ENCODE measurements at places on chromosomes 5 and 9. TPM values are rescaled to one million over a fixed set of nuclear protein-coding genes. Genes with fewer than 3 reads are reported as not detected.

SLCO4C1 gene
- total RNA-seq: 0.09 TPM

- peaks cover 10% of the 10 kb centered on the region for H3K4me1 ChIP-seq
- no peak overlapping the region for H3K27ac ChIP-seq
- DNase-seq: no peak
- H3K4me3 ChIP-seq: no peak overlapping the region
- H3K36me3 ChIP-seq: no peaks in the 10 kb centered on the region
Observed at GRCh38 chr5:6652025-6652424, 18.8 kb downstream of the SRD5A1 start.

GRCh38 chr9:120921661-120922181 lies 4.9 kb downstream of the TRAF1 start:
- H3K27ac ChIP-seq: no peak overlapping the region
- no peak for DNase-seq
- H3K4me3 ChIP-seq: no peak overlapping the region
- H3K27me3 ChIP-seq: no peaks in the 10 kb centered on the region
- no peaks in the 10 kb centered on the region for H3K4me1 ChIP-seq

- peaks cover 3% of the 10 kb centered on the region for H3K27me3 ChIP-seq
- no peak for DNase-seq
- H3K36me3 ChIP-seq: no peaks in the 10 kb centered on the region
- no peak overlapping the region for H3K27ac ChIP-seq
- H3K4me1 ChIP-seq: no peaks in the 10 kb centered on the region
Observed at GRCh38 chr5:132483661-132484390, 6.7 kb downstream of the IRF1 start.

GRCh38 chr9:20447291-20447690 lies 175.0 kb downstream of the MLLT3 start:
- no peaks in the 10 kb centered on the region for H3K36me3 ChIP-seq
- H3K4me3 ChIP-seq: no peak overlapping the region
- H3K27me3 ChIP-seq: no peaks in the 10 kb centered on the region
- H3K4me1 ChIP-seq: no peaks in the 10 kb centered on the region
- no peak overlapping the region for H3K27ac ChIP-seq
